ENCODE measurements at places on chromosomes 1 and 21.

DNA sequence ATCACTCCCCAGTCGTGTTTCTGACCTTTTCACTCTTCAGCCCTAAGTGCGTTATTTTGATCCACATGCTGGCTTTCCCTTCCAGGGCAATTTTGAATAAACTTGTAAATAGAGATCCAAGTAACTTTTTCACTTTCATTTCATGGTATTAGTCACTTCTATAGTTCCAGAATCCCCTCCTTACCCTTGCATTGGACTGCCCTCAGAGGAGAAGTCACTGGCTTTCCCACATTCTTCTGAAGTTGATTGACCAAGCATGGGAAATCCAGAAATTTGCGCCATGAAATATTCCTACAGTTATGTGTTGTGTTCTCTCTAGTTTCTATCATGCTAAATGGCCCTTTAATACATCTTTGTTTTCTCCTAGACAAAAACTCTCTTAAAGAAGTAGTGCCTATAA is 177.3 kb upstream of the GORAB start:
- DNase-seq: no peak

DNA sequence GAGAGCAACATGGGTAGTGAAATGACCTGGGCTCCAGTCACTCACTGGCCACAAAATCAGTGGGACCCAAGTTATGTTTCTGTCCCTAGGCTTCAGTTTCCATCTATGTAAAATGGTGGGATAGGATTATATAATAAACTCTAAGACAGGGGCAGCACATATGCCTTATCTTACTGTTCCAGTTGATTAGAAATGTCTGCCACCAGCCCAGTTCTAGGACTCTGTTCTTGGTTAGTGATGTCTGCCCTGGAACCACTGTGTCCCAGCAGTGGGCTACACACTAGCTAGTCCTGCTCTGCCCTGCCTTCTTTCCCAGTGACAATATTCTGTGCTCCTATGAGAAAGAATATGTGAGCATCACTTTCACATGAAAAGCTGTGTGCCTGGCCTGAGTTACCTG is 138.3 kb downstream of the PCNX2 start:
- DNase-seq: no peak

GRCh38 chr1:183808296-183809027 is 3.5 kb downstream of the RGL1 start:
- DNase-seq: no peak

- DNase-seq: no peak
Observed at GRCh38 chr1:187588917-187589316, 760.2 kb downstream of the PLA2G4A start.

GRCh38 chr1:91617285-91617765 is 116.7 kb downstream of the CDC7 start:
- peak; percentile 59 for DNase-seq

GRCh38 chr1:209389258-209389657 is 194.3 kb upstream of the CAMK1G start:
- DNase-seq: no peak

DNA sequence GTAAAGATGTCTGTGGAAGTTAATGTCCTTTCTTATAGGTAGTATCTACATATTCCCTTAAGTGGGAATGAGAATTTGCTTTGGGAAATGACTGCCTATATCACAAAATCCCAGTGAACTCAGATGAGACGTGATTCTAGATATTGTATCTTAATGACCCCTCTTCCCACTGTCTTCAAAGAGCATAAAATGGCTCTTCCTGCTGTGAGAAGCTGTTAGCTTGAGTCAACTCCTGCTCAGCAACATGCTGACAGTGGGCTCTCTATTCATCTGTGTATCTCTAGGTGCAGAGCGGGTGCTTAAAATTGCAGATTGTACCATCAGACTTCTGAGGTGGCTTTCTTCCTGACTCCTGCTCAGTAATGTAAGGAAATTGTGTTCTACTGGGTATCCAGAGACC is 100.6 kb downstream of the SPAG17 start:
- peak; percentile 15 for DNase-seq

DNA sequence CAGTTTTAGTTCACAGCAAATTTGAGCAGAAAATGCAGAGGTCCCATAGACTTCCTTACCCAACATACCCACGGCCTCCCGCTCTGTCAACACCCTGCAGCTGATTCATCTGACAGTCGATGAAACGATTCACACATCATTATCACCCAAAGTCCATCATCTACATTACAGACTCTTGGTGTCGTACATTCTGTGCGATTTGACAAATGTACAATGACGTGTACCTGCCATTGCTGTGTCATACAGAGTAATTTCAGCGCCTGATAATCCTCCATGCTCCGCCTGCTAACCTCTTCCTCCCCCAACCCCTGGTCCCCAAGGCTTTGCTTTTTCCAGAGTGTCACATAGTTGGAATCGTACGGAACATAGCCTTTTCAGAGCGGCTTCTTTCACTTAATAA is 94.7 kb upstream of the SLC25A33 start:
- DNase-seq: no peak

DNA sequence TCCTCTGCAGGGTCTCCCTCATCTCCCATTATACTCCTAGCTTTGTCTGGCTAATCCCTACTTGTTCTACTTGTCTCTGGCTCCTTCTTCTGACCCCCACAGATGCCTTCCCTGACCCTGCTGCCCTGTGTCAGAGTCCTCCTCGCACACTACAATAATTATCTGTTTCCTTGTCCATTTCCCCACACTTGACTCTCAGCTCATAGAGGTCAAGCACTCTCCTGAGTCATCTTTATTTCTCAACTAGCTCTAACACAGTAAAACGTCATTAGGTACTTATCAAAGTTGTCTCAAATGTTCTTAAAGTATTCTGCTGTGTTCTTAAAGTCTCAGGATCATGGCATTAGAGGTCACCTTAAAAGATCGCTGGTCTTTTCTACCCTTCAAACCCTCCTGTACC is 47.1 kb downstream of the C8A start:
- DNase-seq: no peak

DNA sequence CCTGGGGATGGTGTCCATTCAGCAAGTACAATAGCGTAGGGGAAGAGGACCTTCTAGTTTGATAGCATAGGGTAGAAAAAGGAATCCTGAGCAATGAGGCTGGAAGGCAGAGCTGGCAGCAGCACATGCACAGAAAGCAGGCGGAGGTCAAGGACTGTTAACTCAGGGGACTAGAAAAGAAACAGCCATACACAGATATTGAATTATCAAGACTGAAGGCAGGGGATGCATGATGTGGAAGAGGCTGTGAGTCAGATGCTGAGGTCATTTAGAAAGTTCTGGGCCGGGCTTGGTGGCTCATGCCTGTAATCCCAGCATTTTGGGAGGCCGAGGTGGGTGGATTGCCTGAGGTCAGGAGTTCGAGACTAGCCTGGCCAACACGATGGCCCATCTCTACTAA is 65.6 kb downstream of the OPTC start:
- DNase-seq: no peak

GRCh38 chr1:62050165-62050564 is 144.5 kb upstream of the L1TD1 start:
- DNase-seq: no peak

DNA sequence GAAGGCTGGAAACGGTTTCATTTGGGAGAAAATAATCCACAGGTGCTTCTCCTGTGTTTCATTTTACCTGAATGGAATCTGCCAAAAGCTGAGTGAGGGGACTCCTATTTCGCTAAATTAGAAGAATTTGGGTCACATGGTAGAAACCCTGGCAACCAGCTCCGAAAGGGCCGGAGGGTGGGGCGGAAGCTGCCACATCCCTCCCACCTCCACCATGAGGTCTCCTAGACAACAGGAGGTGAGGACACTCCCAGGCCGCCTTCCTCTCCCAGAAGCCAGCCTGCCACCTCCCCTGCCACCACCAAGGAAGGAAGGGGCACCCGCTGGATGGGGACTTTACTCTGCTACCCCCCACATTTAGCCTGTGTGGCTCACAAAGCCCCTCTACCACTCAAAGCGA is 199.9 kb upstream of the ZC3H12A start:
- DNase-seq: no peak

DNA sequence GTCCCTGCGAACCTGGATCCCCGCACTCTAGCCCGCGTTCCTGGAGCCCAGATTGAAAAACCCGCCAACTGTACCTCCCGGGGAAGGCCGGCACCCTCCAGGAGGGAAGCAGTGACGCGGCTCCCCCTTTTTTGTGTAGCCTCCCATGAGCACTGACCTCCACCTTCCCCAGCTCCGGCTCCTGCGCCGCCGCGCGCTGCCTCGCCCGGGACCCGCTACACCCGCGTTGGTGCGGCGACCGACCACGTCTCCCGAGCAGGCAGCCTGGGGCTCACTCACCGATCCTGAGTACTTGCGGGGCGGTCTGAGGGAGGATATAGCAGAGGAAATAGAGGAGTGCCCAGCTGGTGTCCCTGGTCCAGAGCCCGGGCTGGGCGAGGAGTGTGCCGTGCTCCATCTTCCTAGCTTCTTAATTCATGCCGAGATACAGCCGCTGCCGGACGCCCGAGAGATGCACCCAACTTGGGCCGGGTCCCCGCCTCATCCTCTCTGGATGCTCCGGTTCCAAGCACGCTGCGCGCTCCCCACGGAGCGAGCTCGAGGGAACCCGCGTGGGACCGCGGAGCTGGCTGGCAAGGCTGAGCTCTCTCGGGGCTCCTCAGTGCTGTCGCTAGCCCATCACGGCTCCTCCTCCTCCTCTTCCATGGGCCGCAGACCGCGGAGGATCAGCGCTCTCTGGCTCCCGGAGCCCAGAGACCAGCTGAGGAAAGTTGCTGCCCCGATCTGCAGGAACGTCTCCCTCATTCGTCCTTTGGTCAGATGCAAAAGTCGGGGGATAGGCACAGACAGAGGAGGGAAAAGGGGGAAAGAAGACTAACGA is 482 bp downstream of the GRIK1 start:
- DNase-seq: peak; percentile 49

DNA sequence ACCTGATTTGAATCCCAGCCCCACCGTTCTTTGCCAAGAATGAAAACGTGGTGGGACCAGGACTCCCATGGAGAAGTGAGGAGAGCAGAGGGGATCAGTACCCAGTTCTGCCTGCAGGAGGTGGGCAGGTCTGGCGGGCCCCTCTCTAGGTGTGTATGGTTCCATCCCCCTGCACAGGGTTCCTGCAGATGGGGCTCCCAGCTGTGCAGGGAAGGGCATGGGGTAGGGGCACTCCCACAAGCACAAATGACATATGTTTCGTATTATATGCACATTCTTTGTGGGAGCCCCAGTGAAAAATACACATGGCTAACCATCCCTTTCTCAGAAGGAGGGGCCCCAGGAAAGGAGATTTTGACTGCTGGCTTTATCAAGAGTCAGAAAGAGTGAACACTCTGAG is 144.6 kb downstream of the PLPP3 start:
- no peak for DNase-seq

DNA sequence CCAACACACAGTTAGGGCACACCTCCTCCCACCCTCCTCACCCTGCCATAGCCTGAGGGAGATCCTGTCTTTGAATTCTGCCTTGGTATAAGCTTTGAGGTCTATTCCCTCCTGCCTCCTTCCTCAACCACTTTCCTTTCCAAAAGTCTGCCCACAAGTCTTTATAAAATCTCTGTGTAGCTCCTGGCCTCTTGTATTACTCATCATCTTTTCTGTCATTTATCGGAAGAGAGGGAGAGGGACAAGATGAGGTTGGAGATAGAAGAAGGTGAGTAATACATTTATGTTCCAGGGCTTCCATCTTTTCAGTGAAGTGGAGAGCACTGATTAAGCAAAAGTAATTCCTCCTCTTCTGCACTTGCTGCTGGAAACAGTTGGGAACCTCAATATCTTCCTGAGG is 30.5 kb upstream of the EFCAB14 start:
- DNase-seq: no peak

DNA sequence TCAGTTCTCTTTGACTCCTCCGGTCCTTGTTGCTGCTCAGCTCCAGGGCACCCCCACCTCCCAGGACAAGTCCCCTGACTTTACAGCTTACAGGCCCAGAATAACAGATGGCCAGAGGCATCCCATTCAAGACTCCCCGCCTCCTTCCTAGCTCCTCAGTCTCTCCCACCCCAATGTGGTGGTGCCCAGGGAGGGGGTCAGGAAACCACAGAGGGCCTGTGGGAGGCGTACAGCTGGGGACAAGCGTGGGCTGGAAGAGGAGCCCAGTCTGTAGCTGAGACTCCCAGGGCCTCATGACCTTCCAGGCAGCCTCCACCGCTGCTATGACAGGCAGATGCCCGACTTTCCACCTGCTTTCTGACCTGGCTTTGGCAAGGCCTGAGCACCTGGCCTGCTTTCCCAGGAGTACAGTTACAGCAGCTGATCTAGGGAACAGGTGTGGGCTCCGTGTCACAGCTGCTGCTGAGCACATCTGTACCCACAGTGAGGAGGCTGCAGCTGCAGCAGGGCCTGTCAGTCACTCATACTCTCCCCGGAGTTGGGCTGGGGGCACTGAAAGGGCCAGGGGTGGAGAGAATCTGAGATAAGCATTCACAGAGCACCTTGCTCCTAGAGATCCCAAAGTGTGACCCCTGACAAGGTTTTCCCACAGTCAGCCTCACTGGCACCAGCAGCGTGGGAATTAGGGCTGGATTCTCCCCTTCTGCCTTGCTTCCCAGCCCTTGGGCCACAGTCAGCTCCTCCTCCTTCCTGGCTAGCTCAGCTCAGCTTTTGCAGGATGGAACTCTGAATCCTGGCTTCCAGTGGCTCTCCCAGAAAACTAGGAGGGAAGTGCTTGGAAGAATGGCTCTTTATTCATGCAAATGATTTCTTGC is 7.1 kb upstream of the NAV1 start:
- DNase-seq: peak; percentile 33

GRCh38 chr21:28971171-28971570 is 21.5 kb downstream of the LTN1 start:
- DNase-seq: no peak
